ENCODE measurements at places on chromosomes 4 and X.
A peak's percentile ranks its signal among the peaks of the same experiment; 100 is the strongest.

- no peak overlapping the region for H3K27ac ChIP-seq
- H3K4me1 ChIP-seq: 0 out of 2 replicates have a peak, but pooled peaks cover 3% of the 10 kb centered on the region
- no peaks in the 10 kb centered on the region for H3K36me3 ChIP-seq
- H3K27me3 ChIP-seq: peaks cover 22% of the 10 kb centered on the region
These were observed 67.5 kb downstream of the MGST2 start for GRCh38 chr4:139732991-139733570.

DNA sequence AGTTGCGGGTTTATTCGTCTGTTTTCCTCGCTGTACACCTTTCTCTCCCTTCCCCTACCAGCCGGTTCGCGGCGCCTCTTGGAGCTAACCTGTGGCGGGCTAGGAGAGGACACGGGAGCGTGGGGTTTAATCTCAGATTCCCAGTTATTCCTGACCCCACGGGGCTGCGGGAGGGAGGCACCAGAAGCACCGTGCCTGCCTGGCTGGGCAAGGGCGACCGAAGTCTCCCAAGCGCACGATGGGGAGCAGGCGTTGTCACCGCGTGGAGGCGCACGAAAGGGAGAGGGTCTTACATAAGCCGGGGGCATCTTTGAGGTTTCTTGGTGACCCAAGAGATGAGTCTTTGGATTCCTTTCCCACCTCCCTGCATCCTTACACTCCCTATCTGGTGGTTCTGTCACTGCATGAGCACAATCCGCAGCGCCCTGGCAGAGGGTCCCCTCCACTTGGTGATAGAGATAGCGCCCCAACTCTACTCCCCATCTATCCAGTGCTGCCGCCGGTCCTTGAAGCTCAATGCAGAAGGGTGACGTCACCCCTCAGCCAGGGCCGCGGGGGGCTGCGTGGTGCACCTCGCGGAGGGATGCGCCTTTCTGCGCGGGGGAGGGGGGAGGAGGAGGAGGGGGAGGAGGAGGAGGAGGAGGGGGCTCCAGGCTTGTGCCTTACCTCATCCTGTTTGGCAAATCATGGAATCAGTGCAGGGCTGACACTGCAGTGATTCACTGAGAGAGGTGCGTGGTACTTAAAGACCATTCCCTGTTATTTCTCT is 793 bp downstream of the TSPAN7 start:
- no peak for DNase-seq
- H3K36me3 ChIP-seq: no peaks in the 10 kb centered on the region
- H3K4me1 ChIP-seq: no peaks in the 10 kb centered on the region
- peak overlapping the region; percentile 61 for H3K4me3 ChIP-seq

DNA sequence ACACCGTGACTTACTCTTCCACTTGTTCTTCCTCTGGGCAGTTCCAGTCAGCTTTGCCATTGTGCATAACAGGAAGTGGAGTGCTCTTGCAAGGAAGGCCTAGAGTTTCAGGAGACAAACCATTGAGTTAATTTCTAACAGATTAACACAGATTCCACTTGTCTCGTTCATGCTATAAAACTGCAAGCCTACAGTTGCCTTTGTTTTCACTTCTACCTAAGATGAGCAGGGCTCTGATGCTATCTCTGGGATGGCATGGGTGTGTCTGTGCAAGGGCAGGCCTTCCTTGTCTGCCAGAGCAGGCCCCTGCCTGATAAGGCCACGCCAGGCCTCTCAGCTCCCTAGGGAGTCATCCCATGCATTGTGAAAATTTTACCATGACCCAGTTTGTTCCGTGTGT is 67.7 kb upstream of the PGRMC2 start:
- H3K4me1 ChIP-seq: peaks cover 3% of the 10 kb centered on the region
- H3K36me3 ChIP-seq: no peaks in the 10 kb centered on the region
- DNase-seq: no peak
- no peaks in the 10 kb centered on the region for H3K27me3 ChIP-seq
- H3K4me3 ChIP-seq: no peak overlapping the region

- H3K27ac ChIP-seq: no peak overlapping the region
- no peak for DNase-seq
- H3K36me3 ChIP-seq: no peaks in the 10 kb centered on the region
- H3K4me3 ChIP-seq: no peak overlapping the region
- peaks cover 4% of the 10 kb centered on the region for H3K4me1 ChIP-seq
- H3K27me3 ChIP-seq: no peaks in the 10 kb centered on the region
These were observed 110.2 kb upstream of the TENM3 start for GRCh38 chr4:182133033-182133432.

GRCh38 chr4:92241094-92241493 is 62.7 kb upstream of the GRID2 start:
- H3K4me3 ChIP-seq: no peak overlapping the region
- no peaks in the 10 kb centered on the region for H3K4me1 ChIP-seq
- peaks cover 5% of the 10 kb centered on the region for H3K36me3 ChIP-seq
- no peak overlapping the region for H3K27ac ChIP-seq
- DNase-seq: no peak

- H3K4me3 ChIP-seq: no peak overlapping the region
These were observed 59.9 kb downstream of the GK start for GRCh38 chrX:30713061-30713525.

GRCh38 chr4:11860996-11861395 is 432.3 kb upstream of the HS3ST1 start:
- DNase-seq: no peak
- no peaks in the 10 kb centered on the region for H3K27me3 ChIP-seq
- H3K36me3 ChIP-seq: no peaks in the 10 kb centered on the region
- H3K4me1 ChIP-seq: no peaks in the 10 kb centered on the region

- H3K4me3 ChIP-seq: peak overlapping the region; percentile 52
- DNase-seq: no peak
- peaks cover 2% of the 10 kb centered on the region for H3K4me1 ChIP-seq
- no peaks in the 10 kb centered on the region for H3K36me3 ChIP-seq
These were observed 6.2 kb downstream of the MYL5 start for GRCh38 chr4:680551-680927.

DNA sequence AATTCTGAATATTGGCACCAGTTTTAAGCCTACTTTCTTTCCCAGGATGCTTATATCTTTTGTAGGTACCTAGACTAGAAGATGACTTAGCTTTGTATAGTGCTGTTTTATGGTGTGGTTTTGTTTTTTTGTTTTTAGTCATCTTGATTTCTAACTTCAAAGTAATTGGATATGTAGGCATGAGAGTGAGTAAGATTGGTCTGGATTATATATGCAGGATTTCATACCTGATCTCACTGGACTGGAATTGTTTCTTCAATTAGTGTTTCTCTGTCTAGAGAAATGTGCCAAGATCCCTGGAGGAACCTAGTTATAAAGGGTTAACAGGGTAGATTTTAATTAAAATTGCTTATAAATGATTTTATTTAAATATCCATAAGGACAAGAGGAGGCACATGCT is 23.1 kb downstream of the NAP1L5 start:
- H3K36me3 ChIP-seq: no peaks in the 10 kb centered on the region
- DNase-seq: no peak
- no peak overlapping the region for H3K27ac ChIP-seq
- H3K27me3 ChIP-seq: no peaks in the 10 kb centered on the region
- H3K4me1 ChIP-seq: no peaks in the 10 kb centered on the region
- no peak overlapping the region for H3K4me3 ChIP-seq

- no peak for DNase-seq
- no peak overlapping the region for H3K4me3 ChIP-seq
- no peaks in the 10 kb centered on the region for H3K36me3 ChIP-seq
- no peaks in the 10 kb centered on the region for H3K27me3 ChIP-seq
These were observed 3.2 kb downstream of the RPS6KA3 start for GRCh38 chrX:20263474-20263873.

GRCh38 chr4:110854021-110854678 is 231.3 kb upstream of the PITX2 start:
- H3K27me3 ChIP-seq: no peaks in the 10 kb centered on the region
- no peak for DNase-seq
- no peak overlapping the region for H3K27ac ChIP-seq
- H3K36me3 ChIP-seq: no peaks in the 10 kb centered on the region
- no peak overlapping the region for H3K4me3 ChIP-seq

DNA sequence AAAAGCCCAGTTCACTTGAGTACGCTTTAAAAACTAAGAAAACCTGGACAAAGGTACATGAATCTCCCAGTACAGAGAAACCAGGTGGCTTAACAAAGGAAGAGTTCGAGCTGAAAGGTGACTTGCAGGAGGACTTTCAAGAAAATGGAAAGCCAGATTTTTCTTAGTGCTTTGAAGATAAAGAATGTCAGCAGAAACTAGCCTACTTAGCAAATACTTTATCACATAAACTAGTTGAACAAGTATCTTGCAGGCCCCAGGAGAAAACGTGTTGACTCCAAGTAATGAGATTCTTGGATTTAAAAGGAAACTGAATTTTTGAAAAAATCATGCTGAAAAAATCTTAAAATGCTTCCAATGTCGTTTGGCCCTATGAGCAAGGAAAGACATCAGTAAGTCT is 26.4 kb downstream of the CDKN2AIP start:
- H3K4me1 ChIP-seq: peaks cover 4% of the 10 kb centered on the region
- no peak for DNase-seq
- no peaks in the 10 kb centered on the region for H3K36me3 ChIP-seq
- no peak overlapping the region for H3K27ac ChIP-seq
- H3K27me3 ChIP-seq: no peaks in the 10 kb centered on the region

- no peak for DNase-seq
- H3K27ac ChIP-seq: no peak overlapping the region
- H3K27me3 ChIP-seq: no peaks in the 10 kb centered on the region
- no peaks in the 10 kb centered on the region for H3K36me3 ChIP-seq
These were observed 62.8 kb downstream of the NUDT10 start for GRCh38 chrX:51395480-51395809.

GRCh38 chr4:54473798-54474197 is 184.0 kb upstream of the KIT start:
- H3K4me3 ChIP-seq: no peak overlapping the region
- H3K36me3 ChIP-seq: no peaks in the 10 kb centered on the region
- no peak overlapping the region for H3K27ac ChIP-seq

- no peaks in the 10 kb centered on the region for H3K36me3 ChIP-seq
- no peak for DNase-seq
- no peak overlapping the region for H3K27ac ChIP-seq
- H3K27me3 ChIP-seq: no peaks in the 10 kb centered on the region
- no peak overlapping the region for H3K4me3 ChIP-seq
These were observed 323.5 kb downstream of the FAM47A start for GRCh38 chrX:33808636-33809035.

GRCh38 chrX:118513120-118513898 is 17.7 kb downstream of the DOCK11 start:
- H3K4me3 ChIP-seq: no peak overlapping the region
- H3K27me3 ChIP-seq: no peaks in the 10 kb centered on the region
- no peaks in the 10 kb centered on the region for H3K4me1 ChIP-seq
- no peaks in the 10 kb centered on the region for H3K36me3 ChIP-seq
- no peak for DNase-seq
- H3K27ac ChIP-seq: no peak overlapping the region

GRCh38 chr4:109275066-109275745 is 27.3 kb downstream of the COL25A1 start:
- H3K36me3 ChIP-seq: no peaks in the 10 kb centered on the region
- H3K4me1 ChIP-seq: no peaks in the 10 kb centered on the region
- H3K27me3 ChIP-seq: no peaks in the 10 kb centered on the region

- no peak for DNase-seq
- no peaks in the 10 kb centered on the region for H3K27me3 ChIP-seq
- H3K27ac ChIP-seq: no peak overlapping the region
- no peak overlapping the region for H3K4me3 ChIP-seq
- no peaks in the 10 kb centered on the region for H3K36me3 ChIP-seq
These were observed 49.5 kb downstream of the JADE3 start for GRCh38 chrX:46961574-46962283.

- H3K4me1 ChIP-seq: no peaks in the 10 kb centered on the region
- no peaks in the 10 kb centered on the region for H3K27me3 ChIP-seq
- H3K27ac ChIP-seq: no peak overlapping the region
- H3K36me3 ChIP-seq: peaks cover 3% of the 10 kb centered on the region
- H3K4me3 ChIP-seq: no peak overlapping the region
These were observed 20.6 kb downstream of the CLDN22 start for GRCh38 chr4:183299464-183299863.

- no peak overlapping the region for H3K4me3 ChIP-seq
- no peak overlapping the region for H3K27ac ChIP-seq
- no peak for DNase-seq
- no peaks in the 10 kb centered on the region for H3K4me1 ChIP-seq
These were observed 42.2 kb downstream of the METTL14 start for GRCh38 chr4:118727360-118727759.

- H3K27ac ChIP-seq: no peak overlapping the region
- H3K36me3 ChIP-seq: no peaks in the 10 kb centered on the region
- peak; percentile 29 for DNase-seq
- H3K4me1 ChIP-seq: no peaks in the 10 kb centered on the region
These were observed 204.9 kb downstream of the GBA3 start for GRCh38 chr4:22897520-22898108.

GRCh38 chr4:76582074-76582816 is 147.2 kb downstream of the SHROOM3 start:
- H3K4me3 ChIP-seq: no peak overlapping the region
- H3K27me3 ChIP-seq: no peaks in the 10 kb centered on the region

DNA sequence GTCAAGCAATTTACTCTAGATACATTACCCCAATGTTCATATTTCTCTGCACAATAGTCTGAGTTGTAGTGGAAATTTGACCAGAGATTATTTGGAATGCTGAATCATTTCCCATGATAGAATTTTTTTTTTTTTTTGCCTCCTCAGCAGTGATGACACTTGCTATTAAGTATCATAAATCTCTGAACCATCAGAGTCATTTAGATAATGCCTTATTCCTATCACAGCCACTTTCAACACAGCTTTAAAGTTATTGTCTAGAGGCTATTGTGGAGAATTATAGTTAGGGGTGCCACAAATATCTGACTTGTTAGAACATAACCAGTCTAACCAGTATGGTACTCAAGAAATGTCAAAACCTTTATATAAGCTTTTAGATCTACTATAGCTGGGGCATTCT is 79.8 kb downstream of the LCORL start:
- DNase-seq: no peak
- no peaks in the 10 kb centered on the region for H3K4me1 ChIP-seq
- H3K27ac ChIP-seq: no peak overlapping the region

DNA sequence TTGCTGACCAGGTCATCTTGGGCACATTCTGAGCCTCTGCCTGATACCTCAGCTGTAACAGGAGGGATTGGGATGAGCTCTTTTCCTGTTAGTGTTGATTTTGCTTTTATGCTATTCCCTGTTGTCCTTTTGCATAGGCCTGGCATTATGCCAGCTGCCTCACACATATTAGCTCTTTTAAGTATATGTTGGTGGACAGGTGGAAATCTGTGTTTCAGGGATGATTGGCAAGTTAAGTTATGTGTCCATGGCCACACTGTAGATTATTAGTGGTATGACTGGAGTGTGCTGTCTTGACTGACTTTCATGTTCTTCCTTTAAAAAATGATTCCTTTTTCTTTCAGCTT is 28.9 kb downstream of the NSD2 start:
- no peaks in the 10 kb centered on the region for H3K4me1 ChIP-seq
- DNase-seq: no peak
- no peak overlapping the region for H3K4me3 ChIP-seq
- no peak overlapping the region for H3K27ac ChIP-seq
- H3K27me3 ChIP-seq: no peaks in the 10 kb centered on the region

GRCh38 chrX:68945603-68946228 is 116.9 kb downstream of the EFNB1 start:
- no peaks in the 10 kb centered on the region for H3K36me3 ChIP-seq
- no peak for DNase-seq
